ENCODE measurements at places on chromosomes 5 and 9.

DNA sequence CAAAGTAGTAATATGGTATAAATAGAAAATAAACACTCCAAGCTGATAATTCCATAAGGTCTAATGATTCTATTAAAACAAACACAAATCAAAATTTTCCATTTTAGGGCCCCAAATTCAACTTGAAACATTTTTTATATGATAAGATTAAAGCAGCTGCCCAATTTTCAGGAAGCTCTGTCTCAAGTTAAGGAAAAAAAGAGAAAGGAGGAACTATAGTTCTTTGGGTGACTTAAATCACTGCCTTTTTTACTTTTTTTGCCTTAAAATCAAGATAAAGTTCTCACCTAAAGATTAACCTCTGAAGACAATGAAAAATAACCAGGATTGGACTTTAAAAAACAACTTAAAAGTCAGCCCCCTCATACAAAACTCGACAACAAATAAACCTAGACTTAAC, 76.0 kb upstream of the IFNE start:
- DNase-seq: no peak

- no peak for DNase-seq
Measured at GRCh38 chr5:152221721-152222629, 183.1 kb downstream of the NMUR2 start.

- DNase-seq: no peak
Measured at GRCh38 chr5:66241136-66241825, 97.2 kb downstream of the SREK1 start.

GRCh38 chr9:16074963-16075362, 522.1 kb downstream of the CCDC171 start:
- DNase-seq: no peak

GRCh38 chr9:134373269-134373668, 47.0 kb downstream of the RXRA start:
- no peak for DNase-seq

DNA sequence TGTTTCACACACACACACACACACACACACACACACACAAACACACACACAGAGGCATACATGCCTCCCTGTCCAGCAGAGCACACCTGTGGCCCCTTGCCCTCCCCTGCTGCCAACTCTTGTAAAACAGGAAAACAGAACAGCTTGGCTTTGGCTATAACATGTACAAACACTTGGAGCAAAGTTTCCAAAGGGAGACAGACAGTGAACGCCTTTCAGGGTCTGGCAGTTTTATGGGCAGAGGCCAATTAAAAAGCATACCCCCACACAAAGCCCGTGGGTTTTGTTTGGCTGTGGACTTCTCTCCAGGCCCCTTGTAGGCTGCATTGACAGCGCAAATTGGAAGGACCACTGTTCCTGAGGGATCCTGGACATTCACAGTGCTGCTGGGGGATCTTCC, 265.6 kb downstream of the PAPPA start:
- no peak for DNase-seq

GRCh38 chr5:160306696-160307095, 5.7 kb downstream of the CCNJL start:
- DNase-seq: no peak
